ENCODE measurements at places on chromosomes 1 and 21.

GRCh38 chr1:21299780-21300395, 9.6 kb upstream of the ECE1 start:
- DNase-seq, result no peak

GRCh38 chr1:192557841-192558595, 17.6 kb upstream of the RGS1 start:
- DNase-seq, result peak; percentile 70

GRCh38 chr1:63592536-63593302, 492 bp upstream of the PGM1 start:
- no peak for DNase-seq

- DNase-seq, result no peak
These were observed 30.3 kb upstream of the PPP2R5A start for GRCh38 chr1:212254853-212255363.

- DNase-seq, result peak; percentile 12
These were observed 272.5 kb downstream of the RRAGC start for GRCh38 chr1:38586993-38587646.

GRCh38 chr1:244128591-244129383, 77.7 kb downstream of the ZBTB18 start:
- DNase-seq, result no peak

- DNase-seq, result no peak
These were observed 125.2 kb downstream of the ZNF648 start for GRCh38 chr1:181936269-181936668.

- no peak for DNase-seq
These were observed 41.1 kb upstream of the DUSP10 start for GRCh38 chr1:221782970-221783369.

DNA sequence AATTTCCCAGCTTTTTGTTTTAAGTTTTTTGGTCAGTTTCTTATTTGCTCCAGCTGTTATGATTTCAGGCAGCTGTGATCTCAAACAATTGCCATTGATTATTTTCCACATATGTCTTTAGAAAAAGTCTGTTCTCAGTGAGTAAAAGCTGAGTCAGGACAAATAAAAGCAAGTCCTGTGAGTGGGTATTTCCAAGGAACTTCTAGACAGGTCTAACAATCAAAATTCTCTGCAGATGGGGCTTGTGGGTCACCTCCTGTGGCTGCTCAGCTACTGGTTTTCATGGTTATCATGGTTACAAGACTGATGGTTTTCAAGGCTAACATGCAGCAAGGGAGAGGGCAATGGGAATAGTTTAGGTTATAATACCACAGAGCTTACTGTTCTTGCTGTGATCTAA, 585.7 kb downstream of the LMO4 start:
- DNase-seq, result no peak

DNA sequence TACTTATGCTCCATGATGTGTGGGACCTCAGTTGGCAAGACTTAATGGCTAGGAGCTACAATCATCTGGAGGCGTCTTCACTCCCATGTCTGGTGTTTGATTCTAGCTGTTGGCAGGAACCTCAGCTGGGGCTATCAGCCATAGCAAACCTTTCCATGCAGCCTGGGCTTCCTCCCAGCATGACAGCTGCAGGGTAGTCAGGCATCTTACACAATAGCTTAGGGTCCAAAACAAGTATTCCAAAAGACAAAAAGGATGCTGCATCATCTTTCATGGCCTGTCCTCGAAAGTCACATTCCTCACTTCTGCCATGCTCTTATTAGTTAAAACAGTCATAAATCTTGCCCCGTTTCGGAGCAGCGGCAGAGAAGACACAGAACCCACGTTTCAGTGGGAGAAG, 90.9 kb downstream of the LRRC8C start:
- peak; percentile 73 for DNase-seq

DNA sequence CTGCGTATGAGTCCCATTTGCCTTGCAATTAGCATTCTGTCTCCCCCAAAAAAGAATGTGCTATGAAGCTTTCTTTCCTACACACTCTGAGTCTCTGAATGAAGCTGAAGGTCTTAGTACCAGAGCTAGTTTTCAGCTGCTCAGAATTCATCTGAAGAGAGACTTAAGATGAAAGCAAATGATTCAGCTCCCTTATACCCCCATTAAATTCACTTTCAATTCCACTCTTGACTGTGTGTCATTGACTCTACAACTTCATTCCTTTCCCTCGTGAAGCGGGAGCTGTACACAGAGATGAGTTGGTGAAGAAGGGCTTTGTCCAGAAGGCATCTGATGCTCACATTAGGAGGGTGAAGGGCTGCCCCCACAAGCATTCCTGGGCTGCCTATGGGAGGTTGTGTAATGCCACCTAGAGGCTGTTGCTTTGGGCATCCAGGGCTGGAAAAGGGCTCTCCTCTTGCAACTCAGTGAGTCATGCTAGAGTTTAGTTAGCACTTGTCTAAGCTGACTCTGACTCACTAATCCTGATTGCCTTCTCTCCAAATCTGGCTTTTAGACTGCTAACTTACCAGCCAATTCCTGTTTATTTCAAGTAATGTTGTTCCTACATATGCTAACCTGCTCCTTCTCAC, 1.8 kb downstream of the SPRR1B start:
- peak; percentile 28 for DNase-seq

DNA sequence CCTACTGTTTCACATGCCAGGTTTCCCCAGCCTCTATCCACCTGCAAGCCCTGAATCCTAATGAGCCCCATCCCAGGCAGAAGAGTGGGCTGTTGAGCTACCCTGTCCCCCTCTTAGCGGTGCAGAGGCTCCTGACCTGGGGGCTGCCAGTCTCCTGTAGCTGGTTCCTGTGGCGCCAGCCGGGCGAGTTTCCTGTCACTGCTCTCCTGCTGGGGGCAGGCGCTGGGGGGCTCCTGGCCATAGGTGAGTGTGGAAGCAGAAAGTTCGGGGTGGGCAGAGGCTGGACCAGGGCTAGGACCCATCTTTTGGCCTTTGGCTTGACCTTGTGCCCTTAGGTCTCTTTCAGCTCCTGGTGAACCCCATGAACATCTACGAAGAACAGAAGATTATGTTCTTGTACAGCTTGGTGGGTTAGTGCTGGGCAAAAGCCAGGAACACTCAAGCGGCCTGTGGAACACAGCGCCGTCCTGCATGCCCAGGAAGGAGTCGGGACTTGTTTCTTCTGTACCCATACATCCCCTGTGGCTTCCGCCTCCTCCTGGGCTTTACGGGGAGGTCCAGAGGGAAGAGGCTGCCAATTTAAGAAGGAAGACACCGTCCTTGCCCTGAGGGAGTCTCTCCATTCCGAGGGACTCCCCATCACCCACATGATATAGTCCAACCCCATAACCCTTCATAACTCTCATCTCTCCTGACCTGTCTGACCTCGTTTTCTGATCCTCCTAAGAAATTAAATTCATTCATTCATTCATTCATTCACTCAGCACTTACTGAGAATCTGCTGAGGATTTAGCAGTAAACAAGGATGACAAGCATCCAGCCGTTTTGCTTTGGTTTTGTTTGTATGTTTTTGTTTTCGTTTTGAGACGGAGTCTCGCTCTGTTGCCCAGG, 939 bp downstream of the DCST1 start:
- no peak for DNase-seq

DNA sequence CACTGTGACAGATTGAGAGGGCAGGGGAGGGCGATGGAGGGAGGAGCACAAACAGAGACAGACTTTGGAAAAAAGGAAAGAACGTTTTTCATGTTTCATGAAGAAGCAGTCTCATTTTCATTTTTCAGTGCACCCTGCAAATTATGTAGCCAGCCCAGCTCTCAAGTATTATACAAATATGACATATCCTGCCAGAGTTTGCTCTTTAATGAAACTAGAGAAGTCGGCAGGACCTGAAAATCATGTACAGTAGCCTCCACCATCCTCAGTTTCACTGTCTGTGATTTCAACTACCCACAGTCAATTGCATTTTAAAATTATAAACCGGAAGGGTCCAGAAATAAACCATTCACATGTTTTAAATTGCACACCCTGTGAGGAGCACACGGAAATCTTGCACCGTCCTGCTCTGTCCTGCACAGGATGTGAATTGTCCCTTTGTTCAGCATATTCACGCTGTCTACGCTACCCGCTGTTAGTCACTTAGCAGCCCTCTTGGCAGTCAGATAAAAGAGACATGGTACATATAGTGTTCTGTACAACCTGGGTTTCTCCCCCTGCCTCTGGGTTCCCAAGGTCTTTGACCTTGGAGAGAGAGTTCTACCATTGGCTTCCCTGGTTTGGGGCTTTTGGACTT, 13.6 kb upstream of the ADARB1 start:
- no peak for DNase-seq

- no peak for DNase-seq
These were observed 109.5 kb downstream of the PSMG1 start for GRCh38 chr21:39073717-39074116.

GRCh38 chr1:219041818-219042217, 131.9 kb upstream of the LYPLAL1 start:
- DNase-seq, result no peak

DNA sequence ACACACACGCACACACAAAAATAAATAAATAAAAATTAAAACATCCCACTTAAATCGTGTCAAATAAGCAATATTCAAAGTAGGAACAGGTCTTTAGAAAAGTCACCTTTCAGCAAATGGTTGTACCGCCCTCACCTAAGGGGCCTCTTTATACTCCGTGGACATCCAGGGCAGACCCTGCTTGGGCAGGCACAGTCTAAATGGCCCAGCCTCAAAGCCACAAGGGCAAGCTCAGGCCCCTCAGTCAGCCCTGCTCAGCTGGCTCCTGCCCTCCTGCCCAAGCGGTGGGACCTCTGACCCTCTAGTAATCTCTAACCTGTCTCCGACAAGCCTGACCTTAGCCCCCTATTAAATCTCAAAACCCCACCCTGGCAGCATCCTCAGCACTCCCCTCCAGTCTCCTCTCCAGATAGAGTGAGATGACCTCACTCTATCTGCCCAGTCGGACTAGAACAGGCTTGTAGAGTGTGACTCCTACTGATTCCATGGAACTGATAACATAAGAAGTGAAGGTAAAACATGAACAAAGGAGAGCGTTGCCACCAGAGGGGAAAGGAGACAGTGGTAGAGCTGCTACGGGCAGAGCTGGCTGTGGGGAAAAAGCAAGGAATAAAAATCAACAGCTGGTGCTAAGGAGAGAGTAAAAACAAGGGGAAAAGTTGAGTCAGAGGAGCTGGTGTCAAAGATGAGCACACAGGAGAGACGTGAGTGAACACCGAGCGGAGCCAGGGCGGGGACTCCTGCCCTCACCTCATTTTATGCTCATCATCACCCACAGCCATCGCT, 36.0 kb downstream of the SIPA1L2 start:
- DNase-seq, result peak; percentile 21

DNA sequence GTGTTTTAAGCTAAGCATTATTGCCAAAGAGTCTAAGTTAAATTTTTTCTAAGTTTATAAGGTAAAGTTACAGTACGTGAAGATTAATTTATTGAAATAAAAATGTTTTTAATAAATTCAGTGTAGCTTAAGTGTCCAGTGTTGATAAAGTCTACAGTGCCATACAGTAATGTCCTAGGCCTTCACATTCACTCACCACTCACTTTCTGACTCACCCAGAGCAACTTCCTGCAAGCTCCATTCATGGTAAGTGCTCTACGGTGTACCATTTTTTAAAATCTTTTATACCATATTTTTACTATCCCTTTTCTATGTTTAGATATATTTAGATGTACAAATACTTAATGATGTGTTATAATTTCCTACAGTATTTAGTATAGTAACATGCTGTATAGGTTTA, 173.2 kb downstream of the CACNA1E start:
- DNase-seq, result no peak

DNA sequence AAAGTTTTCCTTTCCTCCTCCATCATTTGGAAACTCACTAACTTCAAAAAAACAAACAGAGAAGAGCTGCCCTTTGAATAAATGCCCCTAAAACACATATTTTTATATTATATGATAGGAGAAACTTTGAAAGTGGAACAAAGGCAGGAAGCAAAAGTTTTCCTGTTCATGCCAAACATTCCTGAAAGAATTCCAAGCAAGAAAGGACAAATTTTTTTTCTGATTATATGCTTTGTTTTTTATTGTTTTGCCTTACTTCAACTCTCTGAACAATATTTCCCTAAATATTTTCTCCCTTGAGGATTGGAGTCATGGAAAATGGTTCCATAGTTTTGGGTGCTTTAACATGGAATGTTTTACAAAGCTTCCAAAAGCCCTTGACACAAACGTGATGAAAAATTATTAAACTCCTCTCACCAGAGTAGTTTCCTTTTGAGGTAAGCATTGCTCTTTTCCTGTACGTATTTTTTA, 638.5 kb upstream of the CAMK1G start:
- DNase-seq, result no peak

DNA sequence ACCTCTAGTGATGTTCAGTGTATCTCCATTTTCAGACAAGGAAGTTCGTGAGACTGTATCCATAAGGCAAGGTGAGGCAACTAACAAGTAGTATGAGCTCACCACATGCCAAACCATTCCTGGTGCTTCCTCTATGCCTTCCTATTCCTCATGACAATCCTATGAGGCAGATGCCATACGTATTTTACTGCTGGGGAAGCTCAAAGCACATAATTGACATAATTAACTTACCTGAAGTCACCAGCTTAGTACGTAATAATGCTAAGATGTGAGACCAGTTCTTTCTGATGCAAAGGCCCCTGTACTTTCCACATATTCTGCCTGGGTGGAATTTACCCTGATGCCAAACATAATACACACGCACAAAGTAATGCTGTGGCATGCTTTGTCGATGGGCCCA, 83.6 kb upstream of the NFIA start:
- DNase-seq, result no peak

DNA sequence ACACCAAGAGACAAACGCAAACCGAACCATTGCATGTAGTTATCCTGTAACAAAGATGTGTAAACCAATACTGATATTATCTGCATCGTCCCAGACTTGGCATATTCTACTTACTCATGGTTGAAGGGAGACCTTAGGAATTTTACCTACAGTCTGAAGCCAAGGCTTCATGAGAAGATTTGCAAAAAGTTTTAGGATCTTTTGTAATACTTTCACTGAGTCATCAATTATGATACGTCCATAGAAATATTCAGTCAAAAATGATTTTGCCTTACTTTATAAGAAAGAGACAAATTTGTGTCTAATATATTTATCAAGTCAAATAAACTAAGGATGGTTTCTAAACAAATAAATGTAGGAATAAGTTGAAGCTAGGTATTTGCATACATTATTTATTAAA, 1176.1 kb upstream of the ADGRL2 start:
- no peak for DNase-seq

GRCh38 chr1:101816262-101816661, 180.5 kb downstream of the OLFM3 start:
- DNase-seq, result no peak

DNA sequence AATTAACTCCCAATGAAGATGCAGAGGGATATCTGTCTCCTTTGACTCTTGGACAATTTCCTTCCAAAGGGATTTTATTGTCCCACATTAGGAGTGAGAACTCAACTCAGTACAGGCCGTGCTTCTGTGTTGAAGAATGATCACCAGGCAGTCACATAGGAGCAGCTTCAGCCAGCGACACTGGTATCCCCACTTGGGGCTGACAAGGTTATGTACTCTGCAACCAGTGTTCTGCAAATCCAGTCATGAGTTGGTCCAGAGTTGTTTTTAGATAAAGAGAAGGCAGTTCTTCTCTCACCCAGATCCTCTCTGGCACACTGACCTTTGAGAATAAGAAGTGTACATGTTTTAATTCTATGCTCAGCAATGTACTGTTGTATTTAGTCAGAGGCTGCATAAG, 415.8 kb downstream of the SETD4 start:
- no peak for DNase-seq

All from LHCN-M2 (cell line).